Epithelial cell of proximal tubule (primary cell): ENCODE measurements at places on chromosomes 7 and 10. TPM values are rescaled to one million over a fixed set of nuclear protein-coding genes. Genes with fewer than 3 reads are reported as not detected.

HOXA5 gene
- total RNA-seq, result 20.1 and 47.6 TPM in 2 replicates

SPAG6 gene
- total RNA-seq, result 0.07 TPM in 1 of 2 replicates, not detected in the other

CTBP2 gene
- total RNA-seq, result 57.3 and 106 TPM in 2 replicates

PODXL gene
- total RNA-seq, result 11.4 and 26.3 TPM in 2 replicates

HHEX gene
- 2.2 and 4.5 TPM in 2 replicates for total RNA-seq

SLC13A1 gene
- not detected in 2 replicates for total RNA-seq

DRGX gene
- total RNA-seq, result not detected in 2 replicates

FUOM gene
- 57.2 and 75.5 TPM in 2 replicates for total RNA-seq

STEAP1 gene
- 3.4 and 8.0 TPM in 2 replicates for total RNA-seq

PUS7 gene
- 28.3 and 30.2 TPM in 2 replicates for total RNA-seq

SRRM3 gene
- 0.07 TPM in 1 of 2 replicates, not detected in the other for total RNA-seq

CRPPA gene
- total RNA-seq, result 0.52 and 1.8 TPM in 2 replicates

NYAP1 gene
- 0.72 and 1.2 TPM in 2 replicates for total RNA-seq

GIMAP2 gene
- total RNA-seq, result 0.07 TPM in 1 of 2 replicates, not detected in the other

FXYD4 gene
- total RNA-seq, result not detected in 2 replicates

CCZ1B gene
- total RNA-seq, result 15.1 and 64.3 TPM in 2 replicates

WEE2 gene
- total RNA-seq, result not detected in 2 replicates

SPDYE11 gene
- total RNA-seq, result not detected in 2 replicates

GRID2IP gene
- total RNA-seq, result not detected in 2 replicates

ANKRD61 gene
- total RNA-seq, result 0.12 TPM in 1 of 2 replicates, not detected in the other

SHH gene
- 1.7 and 4.4 TPM in 2 replicates for total RNA-seq

MSANTD7 gene
- total RNA-seq, result 12.1 and 13.2 TPM in 2 replicates

MSS51 gene
- 0.80 and 1.1 TPM in 2 replicates for total RNA-seq

TMEM130 gene
- 0.65 and 2.4 TPM in 2 replicates for total RNA-seq

NKX2-3 gene
- total RNA-seq, result not detected in 2 replicates

GNGT1 gene
- not detected in 2 replicates for total RNA-seq

DTX2 gene
- 11.5 and 12.3 TPM in 2 replicates for total RNA-seq

LLCFC1 gene
- not detected in 2 replicates for total RNA-seq

ELAPOR2 gene
- 1.9 and 3.4 TPM in 2 replicates for total RNA-seq

NEBL gene
- total RNA-seq, result 0.65 and 4.6 TPM in 2 replicates

OR2A25 gene
- total RNA-seq, result not detected in 2 replicates
